ENCODE measurements at places on chromosomes 3 and 15. TPM values are rescaled to one million over a fixed set of nuclear protein-coding genes. Genes with fewer than 3 reads are reported as not detected.

- H3K36me3 ChIP-seq: no peaks in the 10 kb centered on the region
- H3K4me3 ChIP-seq: no peak overlapping the region
- peaks cover 37% of the 10 kb centered on the region for H3K4me1 ChIP-seq
- DNase-seq: peak; percentile 31
- no peaks in the 10 kb centered on the region for H3K27me3 ChIP-seq
- no peak overlapping the region for H3K27ac ChIP-seq
Measured at GRCh38 chr3:120344349-120344748, 4.8 kb downstream of the LRRC58 start.

- no peak for DNase-seq
- no peak overlapping the region for H3K4me3 ChIP-seq
- H3K27ac ChIP-seq: no peak overlapping the region
- H3K4me1 ChIP-seq: no peaks in the 10 kb centered on the region
Measured at GRCh38 chr3:172853005-172853404, 102.5 kb downstream of the ECT2 start.

DNA sequence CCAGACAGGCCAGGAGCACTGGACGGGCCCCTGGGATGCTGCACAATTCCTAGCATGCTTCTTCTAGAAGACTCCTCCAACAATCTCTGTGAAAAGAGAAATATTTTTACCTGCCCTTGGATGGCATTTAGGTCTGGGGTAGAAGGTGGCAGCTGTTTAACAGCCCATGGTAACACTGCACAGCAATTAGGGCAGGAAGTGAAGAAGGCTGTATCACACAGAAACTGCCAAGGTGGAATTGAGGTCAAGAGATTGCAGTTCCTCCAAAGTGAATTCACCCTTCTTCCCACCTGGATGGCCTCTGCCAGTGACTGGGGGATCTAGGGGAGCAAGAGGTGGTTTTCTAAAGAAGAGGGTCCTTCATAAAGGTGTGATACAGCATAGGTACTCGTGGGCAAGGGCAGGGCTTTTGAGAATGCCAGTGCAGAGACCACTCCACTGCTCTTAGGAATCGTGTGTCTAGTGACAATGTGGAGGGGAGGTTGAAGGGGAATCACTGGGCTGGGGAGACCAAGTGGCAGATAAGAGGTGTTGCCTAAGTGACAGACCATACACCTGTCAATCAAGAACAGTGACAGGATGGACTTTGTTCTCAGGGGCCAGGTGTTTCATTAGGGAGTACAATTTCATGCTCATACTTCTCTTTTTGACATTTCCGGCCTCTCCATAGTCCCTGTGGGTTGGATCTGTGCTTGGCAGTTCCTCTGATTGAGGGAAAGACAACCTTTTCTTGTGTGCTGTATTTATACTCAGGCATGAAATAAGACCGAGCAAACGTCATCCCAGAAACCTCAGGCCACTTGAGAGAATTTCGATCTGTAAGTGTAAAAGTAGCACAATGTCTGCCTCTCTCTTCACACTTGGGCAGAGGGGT is 83.5 kb upstream of the BCL6 start:
- DNase-seq: no peak
- peaks cover 8% of the 10 kb centered on the region for H3K4me1 ChIP-seq
- H3K36me3 ChIP-seq: no peaks in the 10 kb centered on the region
- H3K27ac ChIP-seq: no peak overlapping the region
- no peak overlapping the region for H3K4me3 ChIP-seq

DNA sequence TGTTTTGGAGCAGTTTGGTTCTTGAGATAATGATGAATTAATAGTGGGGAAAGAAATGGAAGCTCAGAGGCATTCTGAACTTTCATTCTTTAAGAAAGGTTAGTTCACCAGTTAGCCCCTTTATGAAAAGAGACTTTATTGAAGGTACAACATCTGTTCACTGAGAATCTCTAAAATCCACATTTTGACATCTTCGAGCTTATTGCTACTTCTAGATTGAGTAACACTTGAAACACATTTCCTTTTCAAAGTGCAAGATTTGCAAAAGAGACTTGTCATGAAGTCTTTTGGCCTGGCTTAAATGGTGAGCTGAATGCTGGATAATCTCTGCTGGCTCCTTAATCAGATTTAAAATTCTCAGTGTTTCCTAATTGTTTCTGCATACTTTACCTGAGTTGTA is 42.3 kb downstream of the RAB8B start:
- no peak overlapping the region for H3K27ac ChIP-seq
- H3K4me3 ChIP-seq: no peak overlapping the region
- no peaks in the 10 kb centered on the region for H3K27me3 ChIP-seq
- H3K36me3 ChIP-seq: no peaks in the 10 kb centered on the region
- no peak for DNase-seq

GRCh38 chr3:98058244-98058960 is 23.3 kb upstream of the GABRR3 start:
- no peak overlapping the region for H3K4me3 ChIP-seq
- H3K27me3 ChIP-seq: no peaks in the 10 kb centered on the region
- H3K27ac ChIP-seq: no peak overlapping the region
- H3K4me1 ChIP-seq: no peaks in the 10 kb centered on the region
- no peak for DNase-seq
- no peaks in the 10 kb centered on the region for H3K36me3 ChIP-seq

DNA sequence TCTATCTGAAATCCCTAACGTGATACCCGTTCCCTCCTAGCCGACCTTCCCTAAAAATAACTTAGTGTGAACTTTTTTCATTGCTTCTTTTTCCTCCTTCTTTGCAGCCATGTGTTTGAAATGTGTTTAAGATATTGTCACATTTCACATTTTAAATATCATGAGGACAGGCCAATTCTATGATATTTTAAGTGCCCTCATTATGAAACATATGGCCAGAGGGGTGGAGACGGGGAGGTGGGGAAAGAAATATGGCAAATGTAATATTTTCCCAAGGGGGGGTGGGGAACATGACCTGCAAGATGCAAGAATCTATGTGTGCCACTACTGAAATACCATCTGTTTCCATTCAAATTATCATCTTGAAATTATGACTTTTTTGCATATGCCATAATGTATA is 1039.2 kb downstream of the AGBL1 start:
- H3K36me3 ChIP-seq: no peaks in the 10 kb centered on the region
- no peak for DNase-seq
- no peak overlapping the region for H3K4me3 ChIP-seq
- H3K27ac ChIP-seq: no peak overlapping the region
- no peaks in the 10 kb centered on the region for H3K27me3 ChIP-seq
- no peaks in the 10 kb centered on the region for H3K4me1 ChIP-seq

DNA sequence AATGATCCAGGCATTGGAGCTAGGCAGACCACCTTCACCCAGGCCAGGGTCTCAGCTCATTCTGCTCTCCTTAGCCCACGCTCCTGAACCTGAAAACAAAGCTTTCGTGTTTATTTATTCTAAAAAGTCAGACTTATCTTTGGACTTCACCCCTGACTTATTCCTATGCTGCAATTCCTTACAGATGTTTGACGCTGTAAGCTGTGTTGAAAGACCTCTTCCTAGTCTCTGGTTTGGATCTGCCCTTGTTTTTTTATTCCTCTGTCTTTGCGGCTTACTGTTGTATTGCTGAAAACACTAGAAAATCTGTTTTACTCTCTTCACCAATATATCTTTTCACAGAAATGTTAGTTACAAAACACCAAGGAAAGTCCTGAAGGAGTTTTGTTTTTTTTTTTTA is 40.5 kb upstream of the LDHAL6B start:
- no peaks in the 10 kb centered on the region for H3K36me3 ChIP-seq
- no peak overlapping the region for H3K4me3 ChIP-seq
- H3K27ac ChIP-seq: no peak overlapping the region
- H3K4me1 ChIP-seq: no peaks in the 10 kb centered on the region
- H3K27me3 ChIP-seq: no peaks in the 10 kb centered on the region
- no peak for DNase-seq

- DNase-seq: peak; percentile 43
- peak overlapping the region; percentile 92 for H3K4me3 ChIP-seq
- no peaks in the 10 kb centered on the region for H3K36me3 ChIP-seq
- H3K27ac ChIP-seq: peak overlapping the region; percentile 81
Measured at GRCh38 chr3:42600958-42601675, 631 bp downstream of the NKTR start.

DNA sequence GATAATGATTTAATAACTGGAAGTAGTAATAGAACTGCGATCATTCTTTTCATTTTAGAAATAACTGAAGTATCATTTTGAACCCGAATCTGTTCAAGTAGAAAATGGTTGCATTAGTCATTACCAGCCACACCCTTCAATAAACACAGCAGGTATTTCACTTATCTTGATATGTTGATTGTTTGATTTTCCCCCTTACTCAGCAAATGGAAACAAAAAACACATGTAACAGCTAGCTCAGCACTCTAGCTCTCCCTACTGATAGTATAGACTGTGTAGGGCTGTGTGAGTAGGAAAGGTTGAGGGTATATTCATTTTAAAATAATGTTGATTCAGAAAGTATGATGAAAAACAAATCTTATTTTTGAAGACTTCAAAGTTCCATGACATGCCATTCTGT is 1.1 kb upstream of the GPR149 start:
- no peak overlapping the region for H3K4me3 ChIP-seq
- no peak for DNase-seq
- H3K36me3 ChIP-seq: no peaks in the 10 kb centered on the region
- no peaks in the 10 kb centered on the region for H3K4me1 ChIP-seq

DNA sequence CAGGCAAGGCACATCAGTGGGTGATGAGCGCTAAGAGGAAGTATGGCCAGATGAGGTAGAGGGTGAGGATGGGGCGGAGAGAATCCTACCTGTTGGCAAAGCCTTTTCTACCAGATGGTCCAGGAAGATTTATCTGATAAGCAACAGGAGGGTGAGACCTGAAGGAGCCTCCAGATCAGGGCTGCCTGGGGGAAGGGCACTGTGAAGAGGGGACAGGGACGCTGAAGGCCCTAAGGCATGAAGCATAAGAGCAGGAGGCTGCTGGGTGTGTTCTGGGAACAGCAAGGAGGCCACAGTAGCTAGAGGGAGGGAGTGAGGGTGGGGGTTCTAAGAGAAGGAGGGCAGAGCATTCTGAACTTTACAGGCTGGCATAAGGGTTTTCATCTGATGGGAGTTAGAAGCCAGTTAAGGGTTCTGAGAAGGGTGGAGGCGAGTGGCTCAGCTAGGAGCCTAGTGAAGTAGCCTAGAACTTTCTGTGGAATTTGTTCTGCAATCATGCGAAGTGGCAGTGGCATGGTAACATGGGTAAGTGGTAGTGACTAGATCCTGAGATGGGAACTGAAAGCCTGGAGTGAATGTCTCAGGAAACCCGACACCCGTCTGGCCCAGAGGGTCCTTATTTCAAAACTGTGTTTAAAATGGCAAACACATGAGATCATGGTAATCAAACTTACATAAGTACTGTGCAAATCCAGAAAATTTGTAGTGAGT is 29.9 kb downstream of the CGNL1 start:
- H3K27ac ChIP-seq: no peak overlapping the region
- DNase-seq: no peak
- no peaks in the 10 kb centered on the region for H3K36me3 ChIP-seq
- H3K27me3 ChIP-seq: no peaks in the 10 kb centered on the region
- no peak overlapping the region for H3K4me3 ChIP-seq
- H3K4me1 ChIP-seq: no peaks in the 10 kb centered on the region

GRCh38 chr15:40118473-40118872 is 9.8 kb upstream of the BMF start:
- DNase-seq: no peak
- H3K36me3 ChIP-seq: no peaks in the 10 kb centered on the region
- peaks cover 8% of the 10 kb centered on the region for H3K4me1 ChIP-seq
- no peaks in the 10 kb centered on the region for H3K27me3 ChIP-seq

DNA sequence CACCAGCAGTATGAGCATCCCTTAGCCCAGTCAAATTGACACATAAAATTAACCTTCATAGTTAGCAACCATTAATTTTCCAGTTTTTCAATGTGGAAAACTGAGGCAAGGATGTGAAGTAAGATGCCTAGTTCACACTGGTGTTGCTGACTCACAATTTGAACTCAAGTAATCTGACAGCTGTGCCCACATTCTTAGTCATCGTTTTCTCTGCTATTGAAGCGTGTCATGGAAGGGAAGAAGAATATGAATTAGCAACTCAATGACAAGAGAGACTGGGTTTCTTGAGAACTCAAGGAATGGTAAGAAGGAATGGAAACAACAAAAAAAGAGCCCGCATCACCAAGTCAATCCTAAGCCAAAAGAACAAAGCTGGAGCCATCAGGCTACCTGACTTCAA is 261.4 kb downstream of the EPHA3 start:
- H3K27ac ChIP-seq: no peak overlapping the region
- H3K4me1 ChIP-seq: no peaks in the 10 kb centered on the region
- no peaks in the 10 kb centered on the region for H3K36me3 ChIP-seq
- no peaks in the 10 kb centered on the region for H3K27me3 ChIP-seq
- DNase-seq: no peak

- DNase-seq: peak; percentile 76
- H3K4me1 ChIP-seq: peaks cover 80% of the 10 kb centered on the region
- no peaks in the 10 kb centered on the region for H3K36me3 ChIP-seq
- peak overlapping the region; percentile 70 for H3K4me3 ChIP-seq
Measured at GRCh38 chr3:71064956-71065763, 518.4 kb downstream of the FOXP1 start.

BOC gene
- not detected for total RNA-seq

SLC22A14 gene
- not detected for total RNA-seq

ACTRT3 gene
- total RNA-seq: 2.6 TPM

CNTN3 gene
- total RNA-seq: not detected

Data from CD8-positive, alpha-beta memory T cell (primary cell).